Stimulated activated CD4-positive, alpha-beta T cell treated with anti-CD3 and anti-CD28 coated beads, Interleukin-1b, Interleukin-23, amount 100 ng/mL, for 1 hour (primary cell): ENCODE measurements at places on chromosomes 4 and X.
A peak's percentile ranks its signal among the peaks of the same experiment; 100 is the strongest.

GRCh38 chrX:3286196-3286945, 60.1 kb downstream of the MXRA5 start:
- no peak for DNase-seq

- DNase-seq, result no peak
These were observed 8.4 kb downstream of the APOOL start for GRCh38 chrX:85012098-85012497.

DNA sequence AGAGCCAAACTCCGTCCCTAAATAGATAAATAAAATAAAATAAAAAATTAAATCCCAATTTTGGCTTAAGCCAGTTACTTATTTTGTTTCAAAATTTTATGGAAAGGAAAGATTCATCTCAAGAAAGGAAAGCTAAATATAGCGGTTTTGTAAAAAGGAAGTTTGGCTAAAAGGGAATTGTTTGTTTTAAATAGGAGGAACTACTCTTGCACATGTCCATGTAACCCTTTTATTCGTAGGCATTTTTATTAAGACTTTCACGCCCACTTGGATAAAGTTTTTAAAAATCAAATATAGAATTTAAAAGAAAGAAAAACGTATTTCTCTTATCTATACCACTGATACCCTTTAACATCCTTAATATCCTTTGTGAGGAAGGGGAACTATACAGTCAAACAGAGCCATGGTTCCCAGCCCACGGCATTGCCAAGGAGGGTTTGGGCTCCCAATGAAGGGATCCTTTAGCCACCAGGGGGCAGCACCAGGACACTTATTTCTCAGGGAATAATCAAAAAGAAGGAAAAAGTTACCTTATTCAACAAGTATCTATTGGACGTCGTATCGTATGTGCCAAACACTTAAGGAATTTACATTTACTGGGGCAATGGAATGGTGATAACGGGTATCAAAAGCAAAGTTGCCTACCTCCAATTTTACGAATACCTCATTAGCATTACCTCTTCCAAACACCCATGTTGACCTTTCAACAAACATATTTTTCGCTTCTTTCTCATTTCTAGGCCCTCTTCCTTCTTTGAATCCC, 27.7 kb downstream of the CDKN2AIP start:
- peak; percentile 80 for DNase-seq

GRCh38 chr4:102116121-102116520, 229.2 kb downstream of the SLC39A8 start:
- DNase-seq, result no peak

DNA sequence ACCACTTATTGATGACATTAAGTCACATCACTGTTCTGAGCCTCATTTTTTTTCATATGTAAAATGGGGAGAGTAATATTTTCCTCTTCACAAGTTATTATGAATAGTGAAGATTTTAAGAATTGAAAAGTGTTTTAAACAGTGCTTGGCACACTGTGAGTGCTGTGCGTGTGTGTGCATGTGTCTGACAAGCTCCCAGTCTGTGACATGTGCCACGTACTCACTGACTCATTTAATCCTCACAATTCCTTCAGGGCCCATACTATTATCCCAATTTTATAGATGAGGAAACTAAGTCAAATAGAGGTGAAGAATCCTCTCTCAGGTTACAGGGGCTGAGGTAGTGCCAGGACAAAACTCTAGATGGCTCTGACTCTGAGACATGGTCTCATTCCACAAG, 114.1 kb upstream of the NWD2 start:
- DNase-seq, result no peak

- no peak for DNase-seq
These were observed 1.0 kb upstream of the USP27X start for GRCh38 chrX:49878128-49878833.

DNA sequence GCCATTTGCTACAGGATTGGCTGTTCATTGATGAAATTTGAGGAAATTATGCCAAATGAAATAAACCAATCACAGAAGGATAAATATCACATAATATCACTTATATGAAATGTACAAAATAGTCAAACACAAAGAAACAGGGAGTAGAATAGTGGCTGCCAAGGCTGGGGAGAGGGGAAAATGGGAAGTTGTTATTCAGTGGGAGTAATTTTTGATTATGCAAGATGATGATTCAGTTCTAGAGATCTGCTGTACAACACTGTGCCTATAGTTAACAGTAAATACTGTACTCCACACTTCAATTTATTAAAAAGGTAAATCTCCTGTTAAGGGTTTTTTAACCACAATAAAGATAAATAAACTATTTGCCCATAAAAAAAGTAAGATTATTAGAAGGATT, 101.1 kb downstream of the TMA16 start:
- DNase-seq, result no peak

- no peak for DNase-seq
These were observed 5.3 kb downstream of the LRRC66 start for GRCh38 chr4:52014903-52015302.

DNA sequence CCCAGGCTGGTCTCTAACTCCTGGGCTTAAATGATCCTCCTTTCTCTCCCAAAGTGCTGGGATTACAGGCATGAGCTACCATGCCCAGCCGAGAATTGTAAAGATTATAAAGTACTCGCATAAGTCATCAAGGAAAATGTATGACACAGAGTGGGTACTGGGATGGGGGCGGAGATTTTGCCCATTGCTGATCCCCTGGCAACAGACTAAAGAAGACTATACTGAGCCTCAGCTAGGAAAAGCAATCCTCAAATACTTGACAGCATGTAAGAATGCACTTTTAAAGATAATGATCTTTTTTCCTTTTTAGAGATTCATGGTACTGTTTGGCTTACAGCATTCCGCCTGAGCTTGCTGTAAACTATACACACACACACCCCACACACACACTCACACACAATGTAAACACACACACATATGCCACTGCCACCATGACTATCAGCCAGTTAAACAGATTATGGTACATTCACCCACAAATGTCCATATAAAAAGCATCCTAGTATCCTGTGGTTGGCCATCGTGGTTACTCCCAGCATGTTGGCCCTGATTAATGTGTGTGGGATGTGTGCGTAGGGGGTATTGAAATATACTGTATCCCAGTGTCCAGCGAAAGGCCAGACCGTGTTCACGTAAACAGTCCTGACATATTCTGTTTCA, 113.0 kb downstream of the AMELX start:
- DNase-seq, result no peak

DNA sequence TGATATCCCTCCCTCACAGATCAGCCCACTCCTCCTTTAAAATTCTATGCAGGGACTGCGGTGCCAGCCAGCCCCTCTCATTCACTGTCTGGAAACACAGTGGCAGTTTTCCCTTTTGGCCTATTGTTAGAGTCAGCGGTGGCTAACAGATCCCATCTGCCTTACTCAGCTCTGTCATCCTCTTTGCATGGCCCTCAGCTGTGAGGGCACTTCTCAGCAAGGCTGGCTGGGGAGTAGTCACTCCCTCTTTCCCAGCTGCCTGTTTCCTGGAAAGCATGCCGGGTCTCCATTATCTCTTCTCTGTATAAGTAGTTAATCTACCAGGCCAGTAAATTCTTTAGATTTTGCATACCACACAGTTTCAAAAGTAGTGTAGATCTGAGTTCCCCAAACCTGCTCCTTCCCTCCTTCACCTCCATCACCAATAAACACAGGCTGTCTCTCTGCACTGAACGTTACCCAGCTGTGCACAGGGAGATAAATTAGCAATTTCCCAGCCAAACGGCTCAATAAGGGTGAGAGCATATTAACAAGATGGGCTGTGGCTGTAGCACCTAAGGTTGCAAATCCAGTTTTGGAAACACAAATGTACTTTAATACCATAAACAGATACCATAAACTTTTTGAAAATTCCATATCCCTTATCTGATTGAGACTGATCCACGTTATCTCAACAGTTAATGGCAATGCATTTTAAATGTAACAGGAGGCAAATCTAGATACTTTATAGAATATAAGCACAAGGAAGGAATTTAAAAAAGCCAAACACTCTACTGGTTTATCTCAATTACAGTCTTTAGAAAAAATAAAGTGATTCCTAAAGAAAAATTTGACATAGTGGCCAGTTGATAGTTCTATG, 229.3 kb downstream of the ANKRD50 start:
- no peak for DNase-seq

DNA sequence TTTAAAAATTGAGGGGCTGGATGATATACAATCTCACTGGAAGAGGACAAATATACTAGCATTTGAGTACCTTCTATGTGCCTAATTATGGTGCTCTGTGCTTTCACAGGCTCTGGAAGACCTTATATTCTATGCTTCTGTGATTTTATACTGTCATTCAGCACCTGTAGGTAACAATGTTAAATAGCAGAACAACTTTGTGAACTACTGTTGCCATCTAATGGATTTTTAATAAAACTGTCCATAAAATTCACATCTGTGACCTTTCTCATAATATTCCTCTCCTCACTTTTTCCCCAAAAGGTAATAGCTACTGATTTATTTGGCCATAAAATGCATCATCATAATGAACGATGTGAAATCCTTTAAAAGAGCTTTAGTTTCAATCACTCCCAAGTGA, 21.9 kb downstream of the POU3F4 start:
- DNase-seq, result no peak

DNA sequence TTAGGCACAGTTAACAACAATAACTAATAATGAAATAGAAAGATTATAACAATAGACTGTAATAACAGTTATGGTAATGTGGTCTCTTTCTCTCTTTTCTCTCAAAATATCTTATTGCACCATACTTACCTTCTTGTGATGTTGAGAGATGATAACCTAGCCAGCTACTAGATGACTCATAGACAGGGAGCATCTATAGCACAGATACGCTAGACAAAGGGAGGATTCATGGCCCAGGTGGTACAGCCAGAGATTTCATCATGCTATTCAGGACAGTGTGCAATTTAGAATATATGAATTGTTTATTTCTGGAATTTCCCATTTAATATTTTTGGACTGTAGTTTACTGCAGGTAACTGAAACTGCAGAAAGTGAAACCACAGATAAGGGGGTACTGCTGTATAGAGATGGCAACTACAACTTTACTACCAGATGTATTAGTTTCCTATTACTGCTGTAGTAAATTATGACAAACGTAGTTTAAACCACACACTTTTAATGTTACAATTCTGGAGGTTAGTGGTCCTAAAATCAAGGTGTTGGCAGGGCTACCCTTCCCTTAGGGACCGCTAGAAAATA, 41.8 kb upstream of the MAGED1 start:
- DNase-seq, result no peak

DNA sequence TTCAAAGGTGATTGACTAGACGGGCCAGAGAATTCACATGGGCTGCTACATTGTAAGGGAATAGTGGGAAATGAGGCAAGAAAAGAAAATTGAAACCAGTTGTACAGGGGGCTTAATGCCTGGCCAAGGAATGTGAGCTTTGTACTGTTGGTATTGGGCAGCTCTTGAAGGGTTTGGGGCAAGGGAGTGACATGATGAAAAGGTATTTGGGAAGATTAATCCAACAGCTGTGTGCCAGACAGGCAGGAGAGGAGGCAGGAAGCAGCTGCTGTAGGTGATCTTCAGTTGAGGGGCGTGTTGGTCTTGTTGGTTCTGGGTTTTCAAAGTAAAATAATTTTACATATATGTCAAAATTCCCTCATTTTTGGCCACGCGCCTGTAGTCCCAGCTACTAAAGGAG, 384.5 kb upstream of the TENM3 start:
- no peak for DNase-seq

DNA sequence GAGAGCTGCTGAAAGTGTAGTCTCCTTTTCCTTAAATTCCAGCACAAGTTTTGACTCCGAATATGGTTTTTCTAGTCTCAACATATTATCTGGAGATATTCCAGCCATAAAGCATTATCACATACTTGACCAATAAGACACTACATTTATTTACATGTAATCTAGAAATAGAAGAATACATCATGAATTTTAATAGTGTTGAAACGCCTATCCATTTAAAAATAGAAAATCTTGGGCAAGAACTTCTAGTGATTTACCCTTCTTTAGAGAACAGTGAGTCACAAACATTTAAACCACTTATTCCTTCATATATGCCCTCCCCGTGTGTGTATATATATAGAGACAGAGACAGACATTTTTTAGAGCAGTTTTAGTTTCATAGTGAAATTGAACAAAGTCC, 161.5 kb downstream of the SOWAHB start:
- DNase-seq, result no peak

- no peak for DNase-seq
These were observed 276.9 kb downstream of the FAM47A start for GRCh38 chrX:33855251-33855650.

DNA sequence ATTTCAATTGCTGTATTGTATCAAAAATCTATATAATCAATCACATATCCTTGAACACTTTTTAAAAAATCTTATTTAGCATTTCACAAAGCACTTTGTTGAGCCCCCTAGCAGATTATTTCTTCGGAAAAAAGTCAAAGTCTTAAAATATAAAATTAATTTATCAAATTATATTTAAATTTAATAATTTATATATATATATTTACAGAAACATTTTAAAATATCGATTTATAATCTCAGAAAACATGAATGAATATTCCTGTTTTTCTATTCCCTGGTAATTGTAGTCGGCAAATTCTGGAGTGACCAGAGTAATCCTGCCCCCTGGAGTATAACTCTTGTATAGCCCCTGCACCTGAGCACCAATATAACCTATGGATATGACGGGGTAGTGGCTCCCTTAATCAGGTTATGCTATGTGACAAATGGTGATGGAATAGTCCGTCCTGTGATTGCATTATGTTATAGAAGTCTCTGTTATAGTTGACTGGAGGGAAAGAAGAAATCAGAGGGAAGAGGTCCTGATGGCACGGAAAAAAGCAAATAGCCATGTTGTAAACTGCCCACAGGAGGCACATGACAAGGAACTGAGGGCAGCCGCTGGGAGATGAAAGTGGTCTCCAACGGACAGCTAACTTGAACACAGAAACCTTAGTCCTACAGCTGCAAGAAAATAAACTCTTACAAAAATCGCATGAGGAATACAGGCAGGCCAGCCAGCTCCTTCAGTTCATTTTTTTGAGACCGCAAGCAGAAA, 1092.3 kb downstream of the ARAP2 start:
- no peak for DNase-seq

DNA sequence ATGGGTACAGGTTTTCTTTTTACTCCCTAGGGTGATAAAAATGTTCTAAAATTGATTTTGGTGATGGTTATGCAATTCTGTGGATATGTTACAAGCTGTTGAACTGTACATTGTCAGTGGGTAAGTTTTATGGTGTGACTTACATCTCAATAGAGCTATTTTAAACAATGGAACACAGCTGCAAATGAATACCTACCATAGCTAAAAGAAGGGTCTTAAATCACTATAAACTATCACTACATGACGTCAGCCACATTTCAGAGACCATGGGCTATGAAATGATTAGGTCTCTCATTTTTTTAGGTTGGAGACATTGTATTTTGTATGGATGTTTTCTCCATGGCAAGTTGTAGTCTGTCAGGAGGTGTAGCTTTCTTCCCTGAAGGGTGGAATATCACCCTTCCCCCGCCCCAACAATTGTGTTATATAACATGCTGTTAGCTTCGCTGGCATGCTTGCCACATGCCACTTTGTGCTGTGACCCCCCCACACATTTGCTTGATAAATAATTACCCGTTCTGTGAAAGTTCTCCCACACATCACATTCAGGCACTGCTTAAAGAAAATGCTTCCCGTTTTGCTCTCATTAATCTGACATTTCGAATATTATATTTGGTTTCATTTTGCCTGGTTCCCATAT, 159.7 kb downstream of the ARHGAP10 start:
- no peak for DNase-seq

GRCh38 chrX:47187106-47187677, 6.4 kb upstream of the UBA1 start:
- no peak for DNase-seq
